ENCODE measurements at places on chromosomes 5 and 9.

- no peak for DNase-seq
Measured at GRCh38 chr9:71760901-71761300, 7.4 kb downstream of the CEMIP2 start.

DNA sequence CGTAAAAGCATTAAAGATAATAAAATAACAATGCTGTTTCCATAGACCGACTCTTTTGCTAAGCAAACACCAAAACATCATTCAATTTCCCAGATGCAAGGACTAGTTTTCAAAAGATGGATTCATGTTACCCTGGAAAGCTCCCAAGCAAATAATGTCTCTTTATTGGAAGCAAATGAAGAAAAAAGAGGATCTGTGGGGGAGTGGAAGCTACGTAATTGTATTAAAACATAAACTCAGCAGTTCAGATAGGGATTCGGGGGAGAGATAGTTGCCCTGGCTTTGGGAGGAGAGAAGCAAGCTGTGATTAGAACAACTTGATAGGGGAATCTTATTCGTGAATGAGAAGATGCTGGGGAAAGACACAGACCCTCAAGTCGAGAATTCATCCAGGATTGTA lies 491.0 kb upstream of the CLINT1 start:
- DNase-seq = no peak

DNA sequence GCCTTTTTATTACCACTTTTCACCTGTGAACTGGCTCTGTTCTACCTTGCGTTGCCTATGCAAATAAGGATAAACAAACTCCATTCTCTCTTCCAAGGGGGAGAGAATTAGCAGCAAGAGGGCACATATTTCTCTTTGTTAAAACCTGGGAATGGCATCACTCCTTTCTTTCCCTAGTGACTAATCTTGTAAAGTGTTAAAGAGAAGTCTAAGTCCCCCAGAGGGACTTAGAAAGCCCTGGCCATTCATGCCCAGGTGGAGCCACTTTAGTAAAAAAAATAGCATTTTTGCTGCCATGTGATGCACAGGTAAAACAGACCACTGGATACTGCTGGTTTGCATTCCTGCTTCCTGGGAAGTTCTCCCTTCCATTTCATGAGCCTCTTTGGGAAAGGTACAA lies 148.4 kb downstream of the MAN2A1 start:
- no peak for DNase-seq

- no peak for DNase-seq
Measured at GRCh38 chr9:29230931-29231330, 1657.7 kb upstream of the C9orf72 start.

DNA sequence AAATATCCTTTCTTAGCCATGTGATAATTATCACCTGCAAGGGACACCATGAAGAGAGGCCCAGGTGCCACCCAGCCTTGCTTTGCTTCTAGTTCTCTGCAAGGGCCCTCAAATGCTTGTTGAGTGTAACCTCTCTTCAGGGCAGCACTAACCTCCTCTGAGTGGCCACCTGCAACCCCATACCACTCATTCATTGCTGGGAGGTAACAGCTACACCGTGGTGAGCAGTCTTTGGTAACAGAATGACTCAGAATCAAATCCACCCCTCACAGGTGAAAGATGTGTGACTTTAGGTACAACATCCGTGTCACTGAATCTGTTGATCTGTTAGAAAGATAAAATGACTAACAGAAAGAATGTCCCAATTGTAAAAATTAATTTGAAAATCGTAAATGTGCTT lies 365.1 kb upstream of the TRPC7 start:
- DNase-seq = no peak

GRCh38 chr9:135783540-135784245 lies 81.7 kb downstream of the KCNT1 start:
- no peak for DNase-seq

- DNase-seq = no peak
Measured at GRCh38 chr5:41182666-41183065, 30.7 kb downstream of the C6 start.

DNA sequence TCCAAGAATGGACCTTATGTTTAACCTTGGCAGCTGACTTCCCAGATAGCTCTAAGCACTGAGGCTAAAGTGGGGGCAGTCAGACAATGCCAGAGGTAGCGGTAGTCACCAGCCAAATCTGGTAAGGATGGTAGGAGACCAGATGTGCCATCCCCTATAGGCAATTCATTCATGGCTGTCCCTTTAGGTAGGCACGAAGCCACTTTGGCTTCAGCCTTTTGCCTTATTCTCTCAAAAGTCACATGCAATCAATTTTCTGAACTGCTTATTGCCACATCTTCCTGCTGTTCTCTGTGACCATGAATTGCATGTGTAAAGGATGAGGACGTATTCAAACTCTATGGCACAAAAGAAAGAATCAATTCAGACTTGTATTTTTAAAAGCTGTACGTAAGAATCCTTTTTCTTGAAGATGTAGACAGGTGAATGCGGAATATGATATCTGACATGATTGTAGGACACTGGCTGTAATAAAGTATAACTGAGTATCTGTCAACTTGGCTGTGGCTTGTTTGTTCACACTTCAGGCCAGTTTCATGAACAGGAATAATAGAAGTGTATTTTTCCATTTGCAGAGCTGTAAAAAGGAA lies 611.7 kb downstream of the NR2F1-AS1 start:
- no peak for DNase-seq

DNA sequence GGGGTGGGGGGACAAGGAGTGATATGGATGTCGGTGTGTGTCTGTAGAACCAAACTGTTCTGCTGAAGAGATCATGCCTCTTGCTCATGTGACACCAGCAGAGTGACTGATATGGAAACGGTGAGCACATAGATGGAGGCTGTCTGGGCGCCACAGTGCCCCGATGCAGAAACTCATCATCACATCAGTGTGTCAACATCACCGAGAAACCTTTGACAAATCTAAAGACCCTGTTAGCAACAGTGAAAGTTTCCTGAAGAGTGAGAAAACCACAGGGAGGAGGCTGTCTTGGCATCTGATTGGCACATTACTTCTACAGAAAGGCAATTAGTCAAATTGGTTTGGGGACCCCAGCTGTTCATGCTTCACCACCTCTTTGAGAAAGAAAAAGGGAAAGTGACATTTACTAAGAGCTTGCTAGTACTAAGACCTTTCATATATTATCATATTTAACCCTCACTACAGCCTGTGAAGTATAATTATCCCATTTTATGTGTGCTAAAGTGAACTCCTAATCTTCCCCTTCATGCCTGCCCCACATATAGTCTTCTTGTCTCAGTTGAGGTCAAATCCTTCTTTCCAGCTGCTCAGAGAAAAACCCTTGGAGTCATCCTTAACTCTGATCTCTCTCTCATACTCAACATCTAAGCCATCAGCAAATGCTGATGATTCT lies 25.6 kb downstream of the CSF2 start:
- DNase-seq = no peak

GRCh38 chr5:170761048-170761707 lies 22.3 kb upstream of the GABRP start:
- DNase-seq = no peak

All from suppressor macrophage treated with lipopolysaccharide for 1 hour (primary cell).